ENCODE measurements at places on chromosomes 13 and 19.

DNA sequence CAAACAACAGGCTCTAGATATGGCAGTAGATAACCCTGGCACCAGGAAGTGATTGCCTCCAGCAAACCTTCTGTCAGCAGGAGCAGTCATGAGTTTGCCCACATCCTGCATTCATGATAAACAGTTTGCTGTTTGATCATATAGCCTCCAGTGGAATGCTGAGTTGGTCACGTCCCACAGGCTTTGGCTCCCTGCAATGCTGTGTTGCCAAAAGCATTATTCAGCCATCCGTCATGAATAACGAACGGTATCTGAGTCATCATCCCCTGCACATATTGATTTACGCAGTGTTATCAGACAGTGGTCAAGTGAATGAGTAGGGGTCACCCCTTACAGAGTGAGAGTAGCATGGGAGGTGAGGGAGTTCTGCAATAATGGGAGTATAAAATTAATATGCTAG, 21.9 kb upstream of the ZNF432 start:
- H3K4me1 ChIP-seq = no peaks in the 10 kb centered on the region
- no peak for DNase-seq
- peaks cover 99% of the 10 kb centered on the region for H3K36me3 ChIP-seq
- no peak overlapping the region for H3K4me3 ChIP-seq
- H3K27me3 ChIP-seq = no peaks in the 10 kb centered on the region

GRCh38 chr13:73997964-73998363, 136.2 kb downstream of the KLF12 start:
- H3K36me3 ChIP-seq = peaks cover 10% of the 10 kb centered on the region
- DNase-seq = no peak
- no peak overlapping the region for H3K27ac ChIP-seq
- no peak overlapping the region for H3K4me3 ChIP-seq
- peaks cover 9% of the 10 kb centered on the region for H3K4me1 ChIP-seq

DNA sequence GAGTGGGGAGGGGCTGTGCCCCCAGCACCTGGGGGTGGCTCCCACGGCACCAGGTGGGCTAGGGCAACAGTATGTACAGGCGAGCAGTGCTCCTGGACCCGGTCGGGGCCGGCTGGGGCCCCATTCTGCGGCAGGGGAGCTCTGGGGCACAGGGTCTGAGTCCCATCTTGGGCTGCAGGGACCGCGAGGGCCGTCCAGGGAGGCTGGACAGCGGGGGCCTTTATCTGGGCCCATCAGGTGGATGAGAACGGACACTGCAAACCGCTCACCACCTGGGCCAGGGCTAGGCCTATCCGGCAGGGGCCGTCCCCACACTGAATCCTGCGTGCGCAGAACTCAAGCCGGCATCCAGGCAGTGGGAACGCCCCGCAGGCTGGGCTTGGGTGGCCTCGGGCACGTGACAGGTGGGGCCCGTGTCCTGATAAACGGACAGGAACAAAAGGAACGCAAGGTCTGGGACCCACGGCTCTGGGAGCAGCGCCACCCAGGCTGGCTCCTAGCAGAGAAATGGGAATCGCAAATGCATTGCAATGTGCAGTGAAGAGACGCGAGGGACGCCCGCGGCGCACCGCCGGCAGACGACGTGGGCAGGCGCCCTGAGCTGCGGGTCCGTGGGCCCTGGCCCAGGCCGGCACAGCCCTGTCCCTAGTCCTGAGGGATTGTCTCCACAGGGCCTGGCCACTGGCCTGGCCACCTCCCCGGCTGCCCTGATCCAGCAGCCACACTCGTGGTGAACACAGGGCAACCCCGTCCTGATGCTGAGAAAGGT, 29.7 kb downstream of the BTBD2 start:
- no peaks in the 10 kb centered on the region for H3K27me3 ChIP-seq
- no peak for DNase-seq
- H3K4me1 ChIP-seq = no peaks in the 10 kb centered on the region
- no peak overlapping the region for H3K4me3 ChIP-seq

GRCh38 chr19:55809381-55810058, 22.3 kb downstream of the NLRP11 start:
- no peaks in the 10 kb centered on the region for H3K27me3 ChIP-seq
- H3K27ac ChIP-seq = no peak overlapping the region
- H3K36me3 ChIP-seq = no peaks in the 10 kb centered on the region
- H3K4me1 ChIP-seq = peaks cover 3% of the 10 kb centered on the region
- peak; percentile 49 for DNase-seq

- no peak overlapping the region for H3K27ac ChIP-seq
- H3K27me3 ChIP-seq = no peaks in the 10 kb centered on the region
- H3K4me3 ChIP-seq = no peak overlapping the region
- no peak for DNase-seq
- peaks cover 28% of the 10 kb centered on the region for H3K36me3 ChIP-seq
Observed at GRCh38 chr19:35253316-35254286, 4.8 kb downstream of the LSR start.

DNA sequence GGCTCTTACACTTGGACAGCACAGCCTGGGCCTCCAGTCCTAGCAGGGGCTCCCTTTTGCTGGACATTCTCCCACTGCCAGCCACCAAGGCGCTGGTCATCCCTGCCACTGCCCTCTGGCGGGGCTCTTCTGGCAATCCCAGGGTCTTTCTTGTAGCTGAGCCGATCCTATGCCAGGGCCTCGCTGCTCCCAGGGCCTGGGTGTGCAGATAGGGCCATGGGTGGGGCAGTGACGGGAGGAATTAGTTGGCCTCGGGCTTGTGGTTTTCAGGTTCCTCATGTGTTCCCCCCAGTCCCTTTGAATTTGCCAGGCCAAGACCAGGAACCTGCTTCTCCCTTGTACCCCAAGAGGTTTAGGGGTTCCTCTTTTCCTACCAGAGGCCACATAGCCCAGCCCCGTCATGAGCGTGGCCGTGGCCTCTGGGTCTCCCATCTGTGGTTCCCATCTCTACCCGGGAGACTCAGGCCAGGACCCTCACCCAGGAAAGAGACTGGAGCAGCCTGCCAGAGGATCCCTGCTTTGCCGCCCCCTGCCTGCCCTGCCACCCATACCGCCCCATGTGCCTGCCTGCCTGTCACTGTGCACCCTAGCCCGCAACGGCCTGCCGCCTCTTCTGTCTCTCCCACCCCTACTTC, 26.2 kb downstream of the TMED1 start:
- H3K36me3 ChIP-seq = peaks cover 41% of the 10 kb centered on the region
- H3K4me3 ChIP-seq = no peak overlapping the region
- no peaks in the 10 kb centered on the region for H3K27me3 ChIP-seq
- peaks cover 40% of the 10 kb centered on the region for H3K4me1 ChIP-seq
- DNase-seq = no peak
- peak overlapping the region; percentile 76 for H3K27ac ChIP-seq

- H3K27me3 ChIP-seq = no peaks in the 10 kb centered on the region
- H3K27ac ChIP-seq = no peak overlapping the region
- no peaks in the 10 kb centered on the region for H3K4me1 ChIP-seq
- DNase-seq = no peak
- no peak overlapping the region for H3K4me3 ChIP-seq
- no peaks in the 10 kb centered on the region for H3K36me3 ChIP-seq
Observed at GRCh38 chr13:38440666-38441065, 91.0 kb downstream of the UFM1 start.

DNA sequence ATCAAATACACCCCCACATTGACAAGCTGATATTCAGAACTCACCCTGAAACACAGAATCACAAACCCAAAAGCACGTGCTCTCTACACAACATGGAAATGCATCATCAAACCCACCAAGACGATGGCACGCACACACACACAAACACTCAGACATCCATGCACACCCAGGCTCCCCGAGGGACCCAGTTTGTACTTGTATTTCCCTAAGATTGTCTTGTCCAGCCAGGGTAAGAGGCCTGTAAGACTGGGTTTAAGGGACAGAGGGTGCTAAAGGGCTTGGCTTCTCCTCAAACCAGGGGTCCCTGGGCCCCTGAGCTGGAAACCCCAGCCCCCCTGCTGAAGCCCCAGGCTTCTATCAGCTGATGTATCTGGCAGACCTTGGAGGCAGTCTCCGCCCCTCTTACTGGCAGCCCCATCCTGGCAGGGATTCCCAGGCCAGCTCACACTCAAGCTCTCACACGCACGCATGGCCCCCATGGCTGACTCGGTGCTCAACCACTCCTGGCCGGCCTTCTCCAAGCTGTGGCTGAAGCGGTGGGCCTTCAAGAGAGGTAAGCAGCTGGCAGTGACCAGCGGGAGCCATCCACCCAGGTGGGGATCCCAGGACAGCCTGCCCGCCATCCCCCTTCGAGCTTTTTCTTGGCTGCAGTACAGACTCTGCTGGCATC, 6.5 kb downstream of the ARHGEF18 start:
- no peak overlapping the region for H3K4me3 ChIP-seq
- no peak overlapping the region for H3K27ac ChIP-seq
- H3K36me3 ChIP-seq = peaks cover 51% of the 10 kb centered on the region
- peaks cover 45% of the 10 kb centered on the region for H3K4me1 ChIP-seq
- no peaks in the 10 kb centered on the region for H3K27me3 ChIP-seq

GRCh38 chr13:79593641-79594275, 112.8 kb downstream of the NDFIP2 start:
- H3K4me1 ChIP-seq = peaks cover 2% of the 10 kb centered on the region
- H3K4me3 ChIP-seq = no peak overlapping the region
- no peak overlapping the region for H3K27ac ChIP-seq
- DNase-seq = no peak

DNA sequence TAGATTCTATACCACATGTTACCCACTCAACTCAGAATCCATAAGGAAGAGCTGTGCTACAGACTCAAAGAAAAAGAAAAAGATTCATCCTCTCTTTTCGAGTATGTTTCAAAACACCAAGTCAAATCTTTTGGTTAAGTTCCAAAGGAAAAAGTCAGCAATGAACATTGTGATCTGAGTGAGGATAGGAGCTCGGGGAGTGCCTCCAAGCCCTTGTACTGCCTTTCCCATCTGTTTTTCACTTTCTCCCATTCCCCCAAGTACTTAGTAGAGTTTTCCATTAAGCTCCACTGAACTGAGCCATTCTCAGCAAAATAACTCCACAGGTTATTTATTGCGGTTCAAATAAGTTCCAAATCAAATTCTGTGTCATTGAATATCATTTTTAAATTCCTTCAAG, 47.7 kb upstream of the MAB21L1 start:
- H3K4me3 ChIP-seq = no peak overlapping the region
- no peak overlapping the region for H3K27ac ChIP-seq
- no peaks in the 10 kb centered on the region for H3K36me3 ChIP-seq
- no peaks in the 10 kb centered on the region for H3K27me3 ChIP-seq
- H3K4me1 ChIP-seq = no peaks in the 10 kb centered on the region
- no peak for DNase-seq

DNA sequence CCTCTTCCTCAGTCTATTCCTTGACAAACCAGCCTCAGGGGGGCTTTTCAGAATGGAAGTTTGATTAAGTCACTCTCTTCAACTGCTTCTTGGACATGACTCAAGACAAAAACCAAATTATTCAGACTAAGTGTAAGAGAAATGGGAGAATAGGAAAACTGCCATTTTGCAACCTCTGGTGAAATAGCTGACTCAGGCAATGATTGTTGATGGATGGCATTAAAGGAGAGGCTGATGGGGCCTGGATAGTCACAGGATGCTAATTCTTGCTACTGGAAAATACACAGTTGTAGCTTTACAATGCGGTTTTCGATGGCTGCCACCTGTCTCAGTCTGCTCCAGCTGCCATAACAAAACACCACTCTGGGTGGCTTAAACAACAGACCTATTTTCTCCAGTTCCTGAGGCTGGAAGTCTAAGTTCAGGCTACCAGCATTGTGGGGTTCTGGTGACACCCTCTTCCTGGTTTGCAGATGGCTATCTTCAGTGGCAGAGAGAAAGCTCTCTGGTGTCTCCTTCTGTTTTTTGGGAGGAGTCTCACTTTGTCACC, 6.1 kb downstream of the NOSIP start:
- H3K36me3 ChIP-seq = peaks cover 34% of the 10 kb centered on the region
- no peaks in the 10 kb centered on the region for H3K27me3 ChIP-seq
- DNase-seq = no peak
- peak overlapping the region; percentile 32 for H3K27ac ChIP-seq
- no peak overlapping the region for H3K4me3 ChIP-seq

DNA sequence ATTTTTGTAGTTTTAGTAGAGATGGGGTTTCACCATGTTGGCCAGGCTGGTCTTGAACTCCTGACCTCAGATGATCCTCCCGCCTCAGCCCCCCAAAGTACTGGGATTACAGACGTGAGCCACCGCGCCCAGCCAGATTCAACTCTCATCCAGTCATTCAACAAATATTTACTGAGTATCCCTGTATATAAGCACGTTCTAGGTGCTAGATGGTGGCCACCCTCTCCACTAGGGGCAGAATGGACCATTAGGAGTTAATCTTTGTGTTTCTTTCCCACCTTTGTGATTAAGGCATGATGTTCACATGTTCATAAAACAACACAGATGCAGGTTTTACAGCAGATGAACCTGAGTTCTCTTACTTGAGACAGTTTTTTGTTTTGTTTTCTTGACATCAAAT, 7.3 kb downstream of the SHKBP1 start:
- H3K4me1 ChIP-seq = peaks cover 6% of the 10 kb centered on the region
- H3K36me3 ChIP-seq = peaks cover 51% of the 10 kb centered on the region
- DNase-seq = no peak
- no peak overlapping the region for H3K4me3 ChIP-seq

GRCh38 chr13:78256484-78256883, 337.9 kb upstream of the EDNRB start:
- DNase-seq = no peak
- H3K27me3 ChIP-seq = no peaks in the 10 kb centered on the region
- H3K4me3 ChIP-seq = no peak overlapping the region

DNA sequence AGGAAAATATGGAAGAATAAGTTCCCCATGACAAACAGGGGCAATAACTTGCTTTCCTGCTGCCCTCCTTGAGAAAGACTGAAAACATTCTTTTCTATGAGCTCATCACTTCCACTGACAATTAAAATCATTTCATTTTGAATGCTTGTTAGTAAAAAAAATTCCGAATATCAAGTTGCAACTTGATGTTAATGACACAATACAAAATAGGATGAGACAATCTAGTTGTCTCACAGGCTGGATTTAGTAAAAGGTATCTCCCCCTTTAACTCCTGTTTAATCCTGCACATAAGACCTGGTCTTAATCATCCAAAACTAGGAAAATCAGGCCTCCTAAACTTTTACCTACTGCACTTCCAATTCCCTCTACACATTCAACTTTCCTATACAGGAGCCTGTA, 24.7 kb downstream of the IRS2 start:
- no peak for DNase-seq
- no peak overlapping the region for H3K4me3 ChIP-seq
- no peaks in the 10 kb centered on the region for H3K27me3 ChIP-seq
- H3K4me1 ChIP-seq = peaks cover 13% of the 10 kb centered on the region
- no peak overlapping the region for H3K27ac ChIP-seq

GRCh38 chr19:18503337-18503970, 18.4 kb downstream of the ELL start:
- DNase-seq = no peak
- peak overlapping the region; percentile 2 for H3K27ac ChIP-seq
- peaks cover 94% of the 10 kb centered on the region for H3K4me1 ChIP-seq
- peaks cover 3% of the 10 kb centered on the region for H3K36me3 ChIP-seq

DNA sequence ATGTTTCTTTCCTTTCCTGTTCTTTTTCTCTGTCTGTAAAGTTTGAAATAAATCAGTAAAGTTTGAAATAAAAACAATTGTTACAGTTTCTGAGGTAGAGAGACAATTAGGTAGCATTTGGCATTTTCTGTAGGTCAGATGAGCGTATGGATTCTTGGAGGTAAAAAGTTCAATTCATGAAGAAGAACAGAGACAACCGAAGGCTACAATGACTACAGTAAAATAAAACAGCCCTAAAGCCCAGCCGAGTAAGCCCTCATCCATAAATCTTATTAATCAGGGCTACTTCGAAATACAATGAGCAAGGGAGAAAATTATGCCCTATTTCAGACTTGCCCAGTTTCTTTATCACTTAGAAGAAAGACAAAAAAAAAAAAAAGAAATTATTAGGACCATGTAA, 941.9 kb upstream of the SLC10A2 start:
- no peaks in the 10 kb centered on the region for H3K36me3 ChIP-seq
- H3K4me1 ChIP-seq = no peaks in the 10 kb centered on the region
- no peak overlapping the region for H3K27ac ChIP-seq
- H3K27me3 ChIP-seq = no peaks in the 10 kb centered on the region
- DNase-seq = no peak

Measured in activated CD8-positive, alpha-beta T cell treated with anti-CD3 and anti-CD28 coated beads, Interleukin-2, amount 10 ng/mL, durations not matched to agents 7 days and 5 days (primary cell).